Neural progenitor cell (in vitro differentiated cells): ENCODE measurements at places on chromosomes 5 and 9. TPM values are rescaled to one million over a fixed set of nuclear protein-coding genes. Genes with fewer than 3 reads are reported as not detected.

GRCh38 chr5:122341087-122341486 is 29.1 kb downstream of the SNCAIP start:
- DNase-seq: no peak

DNA sequence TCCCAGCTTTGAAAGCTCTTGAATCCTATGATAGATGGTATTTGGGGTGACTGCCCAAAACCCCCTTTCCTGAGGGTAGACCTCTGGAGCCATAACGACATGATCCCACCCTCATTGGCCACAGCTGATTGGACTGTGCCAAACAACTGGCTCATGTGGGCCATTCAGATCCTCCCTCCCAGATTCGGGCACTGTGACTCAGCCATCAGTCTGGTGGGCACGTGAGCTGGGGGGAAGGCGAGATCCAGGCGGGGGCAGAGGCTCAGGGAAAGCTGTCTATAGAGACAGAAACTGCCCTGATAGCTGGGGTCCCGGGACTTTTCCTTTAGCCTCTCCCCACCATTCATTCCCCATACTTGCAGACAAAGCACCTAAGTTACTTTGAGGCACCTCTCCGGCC is 15.1 kb upstream of the NCS1 start:
- DNase-seq: no peak

GRCh38 chr5:19104948-19105347 is 883.1 kb downstream of the CDH18 start:
- DNase-seq: no peak

DNA sequence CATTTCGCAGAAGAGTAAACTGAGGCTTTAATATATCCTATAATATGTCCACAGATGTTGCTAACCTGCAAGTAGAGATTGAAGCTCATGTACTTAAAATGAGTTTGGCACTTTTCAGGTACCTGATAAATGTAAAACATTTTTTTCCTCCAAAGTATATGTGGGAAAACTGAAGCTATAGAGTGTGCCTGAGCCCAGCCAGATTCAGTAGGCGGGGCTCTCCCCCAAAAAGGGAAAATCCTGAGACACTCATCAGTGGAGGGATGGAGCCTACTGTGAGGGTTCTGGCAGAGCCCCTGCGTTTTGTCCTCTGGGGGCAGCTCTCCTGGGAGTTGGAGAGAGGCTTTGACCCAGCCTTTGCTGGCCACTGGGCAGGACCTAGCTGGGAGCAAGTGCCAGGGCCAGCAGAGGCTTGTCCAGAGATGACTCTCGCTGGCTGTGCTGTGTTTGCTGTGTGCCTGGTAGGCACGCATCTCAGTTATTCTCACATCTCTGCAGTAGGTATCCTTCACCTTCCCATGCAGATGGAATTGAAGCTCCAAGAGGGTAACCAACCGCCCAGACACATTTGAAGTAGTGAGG is 81.1 kb upstream of the SPRY4 start:
- no peak for DNase-seq

- no peak for DNase-seq
Observed at GRCh38 chr5:151692312-151692711, 5.6 kb upstream of the SPARC start.

GRCh38 chr5:159899067-159900049 is 16.9 kb upstream of the ADRA1B start:
- no peak for DNase-seq

DNA sequence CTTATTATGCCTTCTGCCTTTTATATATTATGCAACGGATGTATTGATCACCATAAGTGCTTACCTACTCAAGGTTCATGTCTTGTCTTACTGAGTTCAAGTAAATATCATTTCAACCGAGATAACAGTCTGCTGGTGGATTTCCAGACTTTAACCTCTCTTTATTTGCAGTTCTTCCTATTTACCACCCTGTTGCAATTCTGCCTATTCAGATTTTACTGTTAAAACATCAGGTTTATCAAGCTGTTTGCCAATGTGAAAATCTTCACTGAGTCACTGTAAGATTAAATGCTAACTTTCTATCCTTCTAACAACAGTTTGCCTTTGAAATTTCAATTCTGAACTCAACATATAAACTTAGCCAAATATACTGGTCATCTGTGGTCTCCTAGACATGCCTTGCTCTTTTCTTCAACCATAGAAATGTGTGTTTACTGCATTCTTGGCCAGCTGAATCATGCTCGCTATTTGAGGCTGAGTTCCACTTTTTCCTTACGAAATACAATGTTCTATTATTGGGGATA is 471.7 kb upstream of the RORB start:
- DNase-seq: no peak

- no peak for DNase-seq
Observed at GRCh38 chr5:137695651-137696428, 40.0 kb downstream of the KLHL3 start.

GRCh38 chr5:170542691-170543293 is 39.0 kb downstream of the KCNIP1 start:
- no peak for DNase-seq

GRCh38 chr5:142584891-142585290 is 101.0 kb downstream of the FGF1 start:
- no peak for DNase-seq

GRCh38 chr5:96633820-96634219 is 28.4 kb upstream of the CAST start:
- DNase-seq: no peak

DNA sequence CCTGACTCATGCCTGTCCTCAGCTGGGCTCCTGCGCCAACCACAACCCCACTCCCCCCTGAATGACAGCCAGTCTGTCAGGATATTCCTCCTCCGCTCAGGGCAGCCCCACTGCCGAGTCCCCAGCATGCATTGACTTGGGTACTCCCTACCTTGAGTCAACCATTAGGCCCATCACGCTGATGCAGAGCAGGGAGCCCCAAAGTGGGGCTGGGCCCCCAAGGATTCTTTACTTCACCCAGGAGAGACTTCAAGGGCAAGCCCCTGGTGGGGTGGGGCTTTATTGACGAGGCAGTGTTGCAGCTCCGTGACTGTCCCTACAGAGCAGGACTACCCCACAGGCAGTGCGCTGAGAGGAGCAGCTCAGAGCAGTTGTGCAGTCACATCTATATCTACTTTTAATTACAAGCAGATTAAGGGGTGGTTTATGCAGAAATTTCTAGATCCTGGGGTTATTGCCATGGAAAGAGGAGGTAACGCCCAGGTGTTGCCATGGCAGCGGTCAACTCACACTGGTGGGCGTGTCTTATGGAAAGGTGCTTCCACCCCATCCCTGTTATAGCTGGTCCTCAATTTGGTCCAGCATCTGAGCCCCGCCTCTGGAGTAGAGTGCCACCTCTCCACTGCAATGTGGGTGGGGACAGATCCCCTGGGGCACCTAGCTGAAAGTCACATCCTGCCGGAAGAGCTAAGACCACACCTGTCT is 32.1 kb upstream of the FCN1 start:
- DNase-seq: no peak

- DNase-seq: no peak
Observed at GRCh38 chr5:38642189-38642911, 85.9 kb upstream of the LIFR start.

DNA sequence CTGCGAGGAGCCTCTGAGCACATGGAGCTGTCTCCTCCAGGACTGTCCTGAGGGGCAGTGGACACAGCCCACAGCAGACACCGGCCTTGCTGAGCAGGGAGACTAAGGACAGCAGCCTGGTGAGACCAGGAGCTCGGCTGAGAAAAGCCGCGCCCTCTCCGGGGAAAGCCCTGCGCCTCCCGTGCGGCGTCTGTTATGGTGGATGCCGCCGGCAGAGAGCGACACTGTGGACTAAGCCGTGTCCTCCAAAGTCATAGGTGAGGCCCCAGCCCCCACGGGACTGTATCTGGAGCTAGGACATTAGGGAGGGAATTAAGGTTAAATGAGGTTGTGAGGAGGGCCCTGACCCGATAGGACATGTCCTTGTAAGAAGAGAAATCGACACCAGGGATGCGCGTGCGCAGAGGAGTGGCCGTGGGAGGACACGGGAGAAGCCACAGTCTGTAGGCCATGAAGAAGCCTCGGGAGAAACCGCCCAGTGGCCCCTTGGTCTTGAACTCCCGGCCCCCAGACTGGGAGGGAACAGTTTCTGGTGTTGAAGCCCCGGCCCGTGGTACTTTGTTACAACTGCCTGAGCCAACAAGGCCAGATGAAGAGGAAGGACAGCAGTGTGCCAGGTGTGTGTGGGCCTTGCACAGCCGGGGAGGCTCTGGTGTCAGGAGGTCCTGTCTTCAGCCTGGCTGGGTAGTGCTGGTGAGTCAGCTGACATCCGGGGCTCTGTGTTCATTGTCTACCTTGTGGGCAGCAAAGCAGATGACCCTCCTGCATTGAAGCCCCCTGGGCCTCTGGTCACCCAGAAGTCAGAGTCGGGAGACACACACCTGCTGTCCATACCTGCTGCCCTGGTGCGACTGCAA is 22.1 kb downstream of the MRPL36 start:
- DNase-seq: no peak

DNA sequence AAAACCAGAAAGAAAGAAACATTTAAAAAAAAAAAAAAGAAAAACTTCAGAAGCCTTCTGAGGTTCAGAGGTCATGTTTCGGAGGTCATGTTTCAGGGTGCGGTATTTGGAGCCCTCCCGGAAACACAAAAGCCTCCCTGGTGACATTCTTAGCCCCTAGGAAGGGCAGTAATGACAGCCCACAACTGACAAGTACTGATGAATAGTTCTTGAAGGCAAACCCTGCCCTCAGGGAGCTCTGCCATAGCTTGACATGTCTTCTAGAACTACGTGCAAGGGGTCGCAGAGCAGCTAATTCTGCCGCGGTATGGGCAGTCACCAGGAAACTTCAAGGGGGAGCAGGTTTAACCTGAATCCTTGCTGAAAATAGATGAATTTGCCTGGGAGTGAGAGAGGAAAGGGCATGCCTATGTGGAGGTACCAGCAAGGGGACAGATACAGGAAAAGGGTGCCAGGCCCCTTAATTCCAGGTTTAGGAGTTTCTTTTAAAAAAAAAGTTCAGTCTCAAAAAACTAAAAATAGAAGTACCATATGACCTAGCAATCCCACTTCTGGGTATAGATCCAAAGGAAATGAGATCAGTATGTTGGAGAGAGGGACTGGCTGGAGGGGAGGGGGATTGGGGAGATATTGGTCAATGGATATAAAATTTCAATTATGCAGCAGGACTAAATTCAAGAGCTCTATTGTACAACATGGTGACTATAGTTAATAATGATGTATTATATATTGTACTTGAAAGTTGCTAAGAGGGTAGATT is 98.4 kb downstream of the C9orf152 start:
- peak; percentile 47 for DNase-seq

The ELAVL2 gene
- total RNA-seq: 17.1 and 21.1 TPM in 2 replicates

The ASPN gene
- not detected in 2 replicates for total RNA-seq

The PCDHGA2 gene
- 0.37 and 0.71 TPM in 2 replicates for total RNA-seq

The FAXDC2 gene
- 7.3 and 9.2 TPM in 2 replicates for total RNA-seq

The TUSC1 gene
- total RNA-seq: 2.1 and 3.2 TPM in 2 replicates

The RFESD gene
- total RNA-seq: 3.6 and 4.4 TPM in 2 replicates

The IFNA2 gene
- total RNA-seq: not detected in 2 replicates
